ENCODE measurements at places on chromosomes 6 and 20.

DNA sequence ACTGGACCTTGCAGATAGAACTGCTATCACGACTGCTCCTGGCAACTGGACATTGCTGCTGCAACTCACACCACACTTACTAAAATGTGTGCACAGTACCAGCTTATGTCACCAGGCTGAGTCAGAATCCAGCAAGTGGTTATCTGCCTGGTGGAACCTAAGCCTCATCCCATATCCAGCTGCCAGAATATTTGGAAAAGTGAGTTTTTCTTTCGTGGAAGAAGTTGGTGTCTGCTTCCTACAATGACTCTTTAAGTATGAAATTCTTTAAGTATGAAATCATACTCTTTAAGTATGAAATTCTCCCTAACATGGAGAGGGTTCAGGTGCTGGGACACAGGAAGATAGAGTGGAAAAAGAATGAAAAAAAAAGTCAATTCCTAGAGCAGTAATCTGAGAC, 16.4 kb upstream of the POLR1H start:
- DNase-seq: no peak

DNA sequence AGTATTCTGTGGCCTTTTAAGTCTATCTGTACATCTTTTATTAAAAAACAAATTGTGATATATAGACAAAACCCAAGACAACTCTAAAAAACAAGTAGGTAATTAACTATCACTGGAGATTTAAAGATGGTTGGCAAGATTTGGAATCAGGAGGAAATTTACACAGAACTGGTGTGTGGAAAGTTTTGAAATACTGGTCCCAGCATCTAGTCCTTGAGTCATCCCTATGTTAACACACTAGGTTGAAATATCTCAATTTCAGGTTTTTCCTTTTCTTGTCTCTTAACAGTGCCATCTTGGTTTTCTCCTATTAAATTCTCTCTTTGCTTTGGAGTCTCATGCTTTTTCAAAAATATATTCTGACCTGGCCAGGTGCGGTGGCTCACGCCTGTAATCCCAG, 27.5 kb downstream of the SASH1 start:
- no peak for DNase-seq

DNA sequence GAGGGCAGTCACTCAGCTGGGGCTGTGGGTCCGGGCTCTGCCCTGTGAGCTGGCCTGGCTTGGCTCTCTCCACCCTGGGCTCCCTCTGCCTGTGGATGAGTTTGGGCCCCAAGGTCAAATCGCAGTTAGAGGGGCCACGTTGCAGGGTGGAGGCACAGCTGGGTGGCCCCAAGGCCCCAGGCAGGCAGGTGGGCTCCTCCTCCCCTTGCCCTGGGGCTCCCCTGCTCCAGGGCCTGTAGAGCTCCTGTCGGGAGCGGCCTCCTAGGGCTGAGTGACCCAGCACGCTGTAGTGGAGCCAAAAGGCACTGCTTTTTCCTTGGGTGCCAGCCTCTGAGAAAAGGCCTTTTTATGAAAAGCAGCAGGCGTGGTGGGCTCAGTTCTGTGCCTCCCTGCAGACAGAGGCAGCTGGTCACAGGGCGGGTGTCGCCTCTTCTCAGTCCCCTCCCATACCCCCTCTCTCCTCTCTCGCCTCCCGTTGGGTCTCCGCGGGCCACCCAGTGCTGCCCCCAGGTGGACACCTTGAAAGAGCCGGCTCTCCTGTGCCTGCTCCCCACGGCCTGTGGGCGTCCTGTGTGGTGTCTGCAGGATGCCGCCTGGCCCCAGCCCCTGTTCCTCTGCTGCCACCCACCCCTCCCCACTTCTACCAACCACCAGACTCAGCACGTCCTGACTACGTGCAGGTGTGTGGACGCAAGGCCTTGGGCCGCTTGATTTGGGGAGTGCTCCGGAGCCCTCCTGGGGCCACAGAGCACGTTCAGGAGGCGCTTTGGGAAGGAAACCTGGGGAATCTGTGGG, 13.2 kb downstream of the SS18L1 start:
- peak; percentile 59 for DNase-seq

- DNase-seq: no peak
Measured at GRCh38 chr6:16559071-16559470, 202.2 kb downstream of the ATXN1 start.

- DNase-seq: no peak
Measured at GRCh38 chr6:126531286-126531685, 191.4 kb downstream of the CENPW start.

DNA sequence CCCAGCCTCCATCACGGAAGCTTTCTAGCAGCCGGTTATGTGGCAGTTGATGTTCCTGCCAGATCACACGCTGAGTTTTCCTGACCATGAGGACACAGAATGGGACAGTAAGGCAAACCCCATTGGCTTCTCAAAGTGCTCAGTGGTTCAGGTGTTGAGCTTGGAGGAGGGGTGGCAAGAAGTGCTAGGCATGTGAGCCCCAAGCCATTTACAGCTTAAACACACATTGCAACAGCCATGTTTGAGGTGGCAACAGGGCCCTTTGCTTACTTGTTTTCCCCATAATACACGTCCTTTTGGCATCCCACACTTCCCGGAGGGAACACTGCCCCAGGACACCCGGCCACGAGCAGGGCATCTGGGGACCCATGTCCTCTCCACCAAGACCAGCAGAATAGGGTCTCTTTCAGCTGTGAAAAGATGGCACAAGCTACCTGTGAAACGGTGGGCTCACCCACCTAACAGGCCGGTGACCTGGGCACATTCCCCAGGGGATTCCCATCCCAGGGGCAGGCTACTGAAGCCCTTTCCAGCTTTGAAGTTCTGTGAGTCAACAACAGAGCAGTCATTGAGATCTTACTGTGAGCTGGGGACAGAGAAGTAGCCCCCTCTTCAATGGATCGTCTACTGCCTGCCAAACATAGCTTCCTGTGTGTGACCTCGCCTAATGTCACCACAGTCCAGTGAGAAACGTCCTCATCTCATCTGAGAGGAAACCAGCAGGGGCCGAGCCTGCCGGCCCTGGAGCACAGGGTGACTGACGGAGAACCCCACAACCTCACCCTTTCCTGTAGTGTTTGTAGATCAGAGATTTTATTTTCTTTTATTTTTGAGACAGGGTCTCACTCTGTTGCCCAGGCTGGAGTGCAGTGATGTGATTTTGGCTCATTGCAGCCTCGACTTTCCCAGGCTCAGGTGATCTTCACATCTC, 4.0 kb upstream of the TLDC2 start:
- no peak for DNase-seq

DNA sequence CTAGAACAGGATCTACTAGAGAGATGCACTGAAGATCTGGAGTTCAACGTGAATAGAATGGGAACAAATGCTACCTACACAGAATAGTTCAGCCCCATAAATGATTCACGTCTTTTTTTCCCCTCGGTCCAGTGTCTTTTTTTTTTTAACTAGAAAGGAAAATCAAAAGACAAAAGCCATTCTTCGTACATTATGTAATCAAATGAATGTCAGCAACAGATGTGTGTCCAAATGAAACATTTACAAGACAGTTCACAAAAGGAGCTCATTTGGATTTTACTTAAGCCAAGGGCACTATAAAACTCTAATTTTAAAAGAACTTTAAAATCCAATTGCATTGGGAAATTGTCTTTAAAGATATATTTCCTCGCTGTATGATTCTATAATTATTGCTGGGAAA, 42.4 kb downstream of the FAM184A start:
- DNase-seq: no peak

DNA sequence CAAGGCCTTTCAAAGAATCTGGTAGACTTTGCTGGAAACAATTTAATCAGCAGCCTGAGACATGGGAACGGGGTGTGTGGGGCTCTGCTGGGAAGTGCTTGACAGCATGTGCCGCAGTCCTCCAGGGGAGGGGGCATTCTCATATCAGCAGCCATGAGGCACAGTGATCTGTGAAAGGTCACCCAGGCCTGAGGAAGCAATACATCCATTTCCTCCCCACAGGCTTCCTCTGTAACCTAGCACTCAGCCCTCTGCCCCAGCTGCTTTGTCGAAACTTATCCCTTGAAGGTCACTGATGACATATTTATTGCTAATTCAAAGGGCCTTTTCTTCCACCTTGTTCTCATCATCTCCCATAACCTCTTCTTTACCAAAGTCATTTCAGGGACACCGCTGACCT, 103.3 kb downstream of the TNFAIP3 start:
- no peak for DNase-seq

DNA sequence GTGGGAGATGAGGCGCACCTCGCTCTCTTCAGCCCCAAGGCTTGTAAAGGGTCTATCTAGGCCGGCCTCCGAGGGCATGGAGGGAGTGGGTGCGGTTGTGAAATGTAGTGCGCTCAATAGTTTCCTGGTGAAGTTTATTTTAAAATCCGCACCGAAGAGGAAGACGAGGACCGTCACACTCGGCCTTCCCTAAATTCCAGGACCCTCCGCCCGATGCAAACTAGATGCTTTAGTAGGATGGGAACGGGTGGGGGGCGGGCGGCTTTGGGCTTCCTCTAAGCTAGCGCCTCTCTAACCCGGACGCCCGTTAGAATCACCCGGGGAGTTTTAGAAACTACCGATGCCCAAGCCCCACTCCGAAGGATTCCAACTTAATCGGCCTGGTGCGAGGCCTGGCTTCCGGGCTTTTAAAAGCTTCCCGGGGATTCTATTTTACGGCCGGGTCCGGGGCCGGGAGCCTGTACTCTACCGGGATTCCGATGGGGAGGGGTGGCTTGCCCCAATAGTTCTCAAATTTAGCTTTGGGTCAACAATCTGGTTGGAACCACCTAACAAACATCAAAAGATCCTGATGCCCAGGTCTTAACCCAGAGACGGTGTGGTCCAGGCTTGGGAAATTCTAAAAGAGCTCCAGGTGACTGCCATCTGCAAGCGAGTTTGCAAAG, 548 bp upstream of the BCAS4 start:
- DNase-seq: no peak

DNA sequence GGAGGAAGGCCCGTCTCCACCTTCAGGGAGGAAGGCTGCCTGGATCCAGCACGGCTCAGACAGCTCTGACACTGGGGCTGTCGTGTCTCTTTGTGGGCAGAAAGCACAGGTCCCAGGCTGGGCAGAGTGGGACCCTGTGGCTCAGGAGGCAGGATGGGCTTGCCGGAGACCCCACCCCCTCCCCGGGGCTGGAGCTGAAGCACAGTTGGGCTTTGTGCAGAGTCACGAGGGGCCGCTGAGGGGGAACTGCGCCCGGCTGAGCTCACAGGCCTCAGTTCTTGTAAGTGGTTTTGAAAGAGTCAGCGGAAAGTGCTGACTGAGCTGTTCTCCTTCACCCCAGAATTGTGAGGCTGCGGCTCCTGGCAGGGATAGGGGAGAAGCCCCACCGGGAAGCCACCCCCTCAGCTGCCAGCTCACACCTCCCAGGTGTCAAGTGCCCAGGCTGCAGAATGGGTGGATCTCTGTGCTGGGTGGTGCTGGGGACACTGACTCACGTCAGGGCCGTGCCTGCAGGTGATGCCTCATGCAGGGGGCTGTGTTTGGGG, 145.5 kb upstream of the RNF24 start:
- no peak for DNase-seq

GRCh38 chr6:1311400-1312202, at the start of gene FOXQ1:
Gene FOXQ1 (plus strand): TSS chr6:1312098. CDS start chr6:1312705, 607 bp downstream.
- DNase-seq: no peak

GRCh38 chr6:29791786-29792122, 35.9 kb upstream of the HLA-G start:
- no peak for DNase-seq

DNA sequence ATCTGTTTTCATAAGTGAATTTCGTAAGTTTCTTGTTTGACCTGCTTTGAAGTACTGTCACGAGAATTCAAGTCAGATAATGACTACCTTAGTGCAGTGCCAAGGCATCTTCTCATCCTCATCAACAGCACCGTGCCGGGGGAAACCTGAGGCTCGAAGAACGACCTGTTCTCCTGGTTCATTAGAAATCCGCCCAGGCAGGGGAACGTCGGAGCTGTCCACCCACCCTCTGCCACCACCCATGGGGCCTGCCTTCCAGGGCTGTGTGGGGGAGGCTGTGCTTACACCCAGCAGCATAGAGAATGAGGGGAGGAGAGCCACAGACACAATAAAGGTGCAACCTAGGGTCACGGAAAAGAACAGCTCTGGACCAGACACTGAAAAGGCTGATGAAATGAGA, 101.6 kb downstream of the RAMACL start:
- DNase-seq: no peak

DNA sequence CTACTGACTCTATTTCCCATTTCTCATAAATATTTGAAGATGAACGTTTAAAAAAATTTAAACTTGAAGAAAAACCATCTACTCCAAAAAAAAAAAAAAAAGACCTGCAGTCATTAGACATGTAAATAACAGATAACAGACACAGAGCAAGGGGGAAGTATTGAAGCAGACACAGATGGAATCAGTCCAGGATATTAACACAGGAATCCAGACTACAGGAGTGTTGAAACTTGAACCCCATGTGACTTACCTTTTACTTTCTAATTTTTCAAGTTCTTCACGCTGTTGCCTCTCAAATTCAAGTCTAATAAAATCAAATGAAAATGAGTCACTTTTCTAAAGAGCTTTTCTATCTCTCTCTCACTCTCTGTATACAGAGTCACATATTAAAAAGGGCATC, 191.8 kb downstream of the KIF16B start:
- DNase-seq: no peak

DNA sequence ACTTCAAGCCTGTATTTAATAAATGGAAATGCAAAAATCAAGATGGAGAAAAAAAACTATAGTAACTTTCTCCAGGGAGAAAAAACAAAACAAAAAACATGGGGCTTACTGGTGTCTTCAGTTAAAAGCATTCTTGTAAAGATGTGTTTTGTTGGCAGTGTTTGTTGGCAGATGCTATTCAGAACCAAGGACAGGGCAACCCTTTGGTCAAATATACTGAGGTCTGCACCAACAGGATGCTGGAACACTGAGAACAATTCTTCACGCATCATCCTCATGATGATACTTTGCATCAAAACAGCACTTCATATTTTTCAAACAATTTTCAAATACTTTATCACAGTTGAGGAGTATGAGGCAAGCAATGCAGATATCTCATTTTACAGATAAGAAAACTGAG, 63.7 kb upstream of the CBLN4 start:
- no peak for DNase-seq

- DNase-seq: no peak
Measured at GRCh38 chr20:44370639-44371218, 15.2 kb downstream of the HNF4A start.

DNA sequence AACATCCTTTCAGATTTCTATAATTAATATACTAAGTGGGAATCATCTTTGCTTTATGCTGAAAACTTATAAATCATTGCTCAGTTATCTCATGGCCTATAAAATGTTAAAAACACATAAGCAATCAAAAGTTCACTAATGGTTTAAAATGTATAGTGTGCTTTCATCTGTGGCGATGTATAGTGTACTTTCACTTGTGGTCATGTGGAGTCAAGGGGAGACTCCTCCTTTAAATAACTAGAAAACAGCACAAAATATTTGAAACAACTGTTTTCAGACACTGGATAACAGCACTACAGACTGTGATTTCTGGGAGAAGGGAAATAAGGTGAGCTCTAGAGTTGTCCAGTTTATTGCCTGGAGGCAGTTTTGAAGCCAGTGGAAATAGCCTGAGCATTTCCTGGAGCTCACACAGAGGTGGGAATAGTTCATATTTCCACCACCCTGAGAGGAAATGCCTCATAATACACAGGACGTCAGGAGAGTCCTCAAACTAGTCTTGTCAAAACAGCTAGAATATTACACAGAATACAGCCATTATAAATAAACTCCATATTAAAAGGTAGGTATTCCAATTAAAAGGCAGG, 89.4 kb downstream of the CEP162 start:
- no peak for DNase-seq
